ENCODE measurements at places on chromosomes 7 and 10.

DNA sequence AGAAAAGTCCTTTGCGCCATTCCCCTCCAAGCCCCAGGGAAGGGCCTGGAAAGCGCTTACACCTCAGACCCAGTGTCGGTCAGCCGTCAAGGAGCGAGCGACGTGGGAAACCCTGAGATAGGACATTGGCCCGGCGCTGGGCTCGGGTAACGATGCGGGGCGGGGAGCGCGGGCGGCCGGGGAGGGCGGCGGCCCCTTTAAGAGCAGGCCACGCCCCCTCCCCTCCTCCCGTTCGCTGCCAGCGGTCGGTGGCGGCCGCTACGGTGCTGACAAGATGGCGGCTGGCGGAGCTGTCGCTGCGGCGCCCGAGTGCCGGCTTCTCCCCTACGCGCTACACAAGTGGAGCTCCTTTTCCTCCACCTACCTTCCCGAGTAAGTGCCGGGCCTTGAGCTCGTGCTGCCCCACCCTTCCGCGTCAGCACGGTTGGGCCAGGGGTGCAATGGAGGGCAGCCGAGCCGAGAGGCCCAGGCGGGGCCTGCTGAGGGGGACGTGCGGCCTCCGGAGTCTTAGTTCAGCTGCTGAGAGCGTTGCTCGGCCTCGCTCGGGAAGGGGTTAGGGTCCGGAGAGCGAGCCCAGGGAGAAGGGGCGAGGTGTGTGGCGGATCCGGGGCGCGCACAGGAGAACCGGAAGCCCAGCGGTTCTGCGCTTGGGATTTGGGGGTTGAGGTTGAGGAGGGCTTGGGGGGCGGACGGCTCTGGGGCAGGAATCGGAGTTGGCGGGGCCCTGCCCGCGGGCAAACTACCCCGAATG, at the start of gene MKLN1:
Gene MKLN1 (plus strand): TSS at position 251 of the 751 bp plus-strand sequence. CDS start 24 bp downstream, at position 275.
- DNase-seq: peak; percentile 83

- DNase-seq: peak; percentile 11
These were observed 7.2 kb upstream of the ADAM22 start for GRCh38 chr7:87926581-87927461.

DNA sequence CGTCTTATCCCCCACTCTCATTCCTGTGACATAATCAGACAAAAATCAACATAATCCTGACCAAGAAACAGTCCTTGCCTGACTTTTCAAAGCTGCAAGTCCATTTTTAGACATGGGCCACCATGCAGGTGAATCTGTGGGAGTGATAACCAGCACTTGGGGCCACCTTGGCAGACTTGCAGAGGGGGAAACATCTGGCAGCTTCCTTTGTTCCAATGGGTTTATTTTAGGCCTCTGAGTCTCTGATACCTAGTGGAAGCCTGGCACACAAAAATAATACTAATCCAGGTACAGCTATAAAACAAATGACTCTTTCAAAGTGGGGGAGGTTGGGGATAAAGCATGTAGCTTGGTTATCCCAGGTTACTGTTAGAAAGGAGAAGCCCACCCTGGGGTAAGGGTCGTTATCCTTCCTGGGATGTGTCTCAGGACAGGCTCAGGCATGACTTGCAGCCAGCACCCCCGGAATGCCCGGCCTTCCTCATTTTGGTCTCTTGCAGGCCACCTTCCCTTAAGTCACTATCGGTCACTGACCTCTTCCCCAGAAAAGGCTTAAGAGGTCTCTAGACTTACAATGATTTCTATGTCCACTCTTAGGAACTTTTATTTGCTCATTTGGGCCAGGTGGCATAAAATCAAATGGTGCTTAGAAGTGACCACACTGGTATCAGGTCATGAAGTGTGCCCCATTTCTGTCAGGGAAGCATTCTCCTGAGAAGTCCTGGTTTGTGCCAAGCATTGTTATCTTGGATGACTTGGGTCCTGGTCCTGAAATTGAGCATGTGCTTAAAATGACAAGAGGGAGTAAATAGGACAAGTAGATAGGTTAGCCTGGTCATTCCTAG, 37.6 kb downstream of the EEPD1 start:
- no peak for DNase-seq

DNA sequence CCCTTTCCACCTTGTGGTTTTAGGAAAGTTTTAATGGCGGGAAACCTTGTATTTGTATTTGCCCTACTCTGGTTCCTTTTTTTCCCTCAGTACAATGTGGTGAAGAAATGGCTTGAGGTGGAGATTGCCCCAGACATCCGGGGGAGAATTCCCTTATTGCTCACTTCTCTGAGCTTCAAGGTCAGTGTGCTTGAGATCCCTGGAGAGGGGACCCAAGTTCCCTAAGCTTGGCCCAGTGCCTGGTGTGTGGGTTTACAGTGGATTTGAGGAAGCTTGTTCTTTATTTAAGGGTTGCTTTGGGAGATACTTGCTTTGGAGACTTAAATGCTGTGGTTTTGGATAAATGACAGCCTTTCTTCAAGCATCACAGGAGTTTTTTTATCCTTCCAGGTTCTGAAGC, 18.3 kb downstream of the CALHM2 start:
- no peak for DNase-seq

GRCh38 chr10:21670391-21670790, 136.4 kb downstream of the MLLT10 start:
- no peak for DNase-seq
